B cell (primary cell): ENCODE measurements at places on chromosomes 6 and 20. TPM values are rescaled to one million over a fixed set of nuclear protein-coding genes. Genes with fewer than 3 reads are reported as not detected.

Gene VWA7
- total RNA-seq = 5.2 and 5.6 TPM in 2 replicates

Gene TAF11
- 28.5 and 32.5 TPM in 2 replicates for total RNA-seq

Gene CST3
- 1.0 and 1.2 TPM in 2 replicates for total RNA-seq

- no peak overlapping the region for H3K4me3 ChIP-seq
- peaks cover 3% of the 10 kb centered on the region for H3K27me3 ChIP-seq
- no peak for DNase-seq
- no peaks in the 10 kb centered on the region for H3K36me3 ChIP-seq
- no peak overlapping the region for H3K27ac ChIP-seq
These were observed 10.8 kb downstream of the FNDC1 start for GRCh38 chr6:159180001-159180400.
